ENCODE measurements at places on chromosomes 12 and 14.

DNA sequence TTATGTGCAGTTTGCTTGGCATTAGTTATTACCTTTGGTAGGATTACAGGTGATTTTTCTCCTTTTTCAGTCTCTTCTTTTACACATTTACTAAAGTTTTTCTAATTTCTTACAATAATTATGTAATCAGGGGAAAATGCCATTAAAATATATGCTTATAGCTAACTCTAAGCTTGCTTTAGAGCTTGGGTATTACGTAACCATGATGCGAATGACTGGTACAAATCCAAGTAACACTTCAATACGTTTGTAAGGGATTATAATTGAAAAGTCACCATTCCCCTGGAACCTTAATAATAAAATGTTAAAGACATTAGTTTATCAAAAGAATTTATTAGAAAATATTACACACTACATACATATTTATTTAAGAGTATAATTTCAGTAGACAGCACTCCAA is 71.6 kb downstream of the SCAF11 start:
- DNase-seq: no peak

- no peak for DNase-seq
Observed at GRCh38 chr12:7907009-7907408, 29.0 kb downstream of the SLC2A3 start.

GRCh38 chr14:72801381-72801812 is 92.5 kb downstream of the DPF3 start:
- no peak for DNase-seq

DNA sequence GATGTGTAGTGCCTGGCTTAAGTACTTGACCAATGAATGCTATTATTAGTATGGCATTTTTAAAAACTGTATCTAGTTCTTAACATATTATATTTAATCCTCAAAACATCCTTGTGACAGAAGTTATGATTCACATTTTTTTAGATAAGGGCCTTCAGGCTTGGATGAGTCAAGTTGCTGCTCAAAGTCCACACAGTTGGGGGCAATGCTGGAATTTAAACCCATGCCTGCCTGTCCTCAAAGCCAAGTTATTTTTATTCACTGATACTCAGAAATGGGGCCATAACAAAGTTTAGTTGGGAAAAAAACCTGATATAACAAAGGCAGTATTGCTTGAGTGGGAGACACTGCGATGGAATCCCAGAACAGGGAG is 50.6 kb downstream of the RFX4 start:
- no peak for DNase-seq

DNA sequence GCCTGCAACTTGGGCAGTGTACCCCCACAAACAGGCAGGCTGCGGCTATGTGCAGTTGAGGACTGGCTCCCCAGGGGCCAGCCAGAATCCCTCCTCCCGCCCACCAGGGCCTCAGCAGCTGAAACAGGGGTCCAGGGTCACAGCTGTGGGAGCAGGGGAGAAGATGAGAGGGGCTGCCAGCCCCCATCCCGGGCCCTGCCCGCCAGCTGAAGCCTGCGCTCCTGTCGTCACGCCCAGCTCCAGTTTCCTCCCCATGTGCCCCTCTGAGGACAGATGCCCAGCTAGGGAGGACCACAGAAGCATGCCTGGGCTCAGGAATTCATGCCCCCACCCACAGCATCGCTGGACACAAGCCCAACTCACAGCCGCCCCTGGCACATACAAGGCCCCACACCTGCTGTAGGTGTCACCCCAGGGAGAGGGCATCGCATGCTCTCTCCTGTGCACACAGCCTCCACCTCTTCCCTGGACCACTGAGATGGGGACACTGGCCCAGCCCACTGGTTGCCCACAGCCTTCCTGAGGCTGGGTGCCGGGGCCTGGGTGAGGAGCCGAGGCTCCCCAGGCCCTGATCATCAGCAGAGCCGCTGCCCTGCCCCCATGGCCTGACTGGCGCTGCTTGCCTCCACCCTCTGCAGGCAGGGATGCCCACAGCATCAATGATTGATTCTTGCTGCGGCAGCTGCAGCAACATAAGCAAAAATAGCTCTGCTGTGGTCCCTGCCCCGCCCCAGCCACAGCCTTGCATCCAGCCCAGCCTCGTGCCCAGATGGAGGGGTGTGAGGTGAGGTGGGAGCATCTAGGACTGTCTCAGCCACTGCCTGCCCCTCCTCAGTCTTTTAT is 3.7 kb upstream of the CLBA1 start:
- no peak for DNase-seq

All from NCI-H774 (cell line).